ENCODE measurements at places on chromosomes 6 and 20.

DNA sequence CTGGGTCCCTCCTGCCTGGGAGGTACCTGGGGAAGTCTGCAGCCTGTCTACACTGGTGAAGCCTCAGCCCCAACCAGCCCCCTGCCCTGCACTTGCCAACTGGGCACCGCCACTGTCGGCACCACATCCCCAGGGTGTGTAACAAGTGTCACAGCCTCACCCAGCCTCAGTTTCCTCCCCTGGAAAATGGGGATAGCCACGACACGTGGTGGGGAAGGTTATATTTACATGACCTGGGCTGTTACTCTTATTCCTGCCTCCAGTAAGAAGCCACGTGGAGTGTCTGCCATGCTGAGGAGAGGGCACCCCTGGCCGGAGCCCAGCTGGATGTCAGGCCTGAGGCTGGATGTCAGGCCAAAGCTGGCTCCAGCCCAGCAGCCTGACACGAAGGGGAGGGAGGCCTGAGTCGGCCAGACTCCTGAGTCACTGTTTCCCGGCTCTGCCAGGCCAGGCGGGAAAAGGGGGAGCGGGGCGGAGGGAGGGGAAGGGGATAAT is 44.9 kb downstream of the SNAI1 start:
- H3K27me3 ChIP-seq, result no peaks in the 10 kb centered on the region
- H3K4me1 ChIP-seq, result peaks cover 7% of the 10 kb centered on the region
- no peak for DNase-seq
- H3K4me3 ChIP-seq, result no peak overlapping the region

GRCh38 chr6:84691978-84692623 is 72.3 kb downstream of the TBX18 start:
- no peaks in the 10 kb centered on the region for H3K36me3 ChIP-seq
- no peaks in the 10 kb centered on the region for H3K27me3 ChIP-seq
- no peak overlapping the region for H3K27ac ChIP-seq
- no peaks in the 10 kb centered on the region for H3K4me1 ChIP-seq
- no peak overlapping the region for H3K4me3 ChIP-seq
- no peak for DNase-seq

DNA sequence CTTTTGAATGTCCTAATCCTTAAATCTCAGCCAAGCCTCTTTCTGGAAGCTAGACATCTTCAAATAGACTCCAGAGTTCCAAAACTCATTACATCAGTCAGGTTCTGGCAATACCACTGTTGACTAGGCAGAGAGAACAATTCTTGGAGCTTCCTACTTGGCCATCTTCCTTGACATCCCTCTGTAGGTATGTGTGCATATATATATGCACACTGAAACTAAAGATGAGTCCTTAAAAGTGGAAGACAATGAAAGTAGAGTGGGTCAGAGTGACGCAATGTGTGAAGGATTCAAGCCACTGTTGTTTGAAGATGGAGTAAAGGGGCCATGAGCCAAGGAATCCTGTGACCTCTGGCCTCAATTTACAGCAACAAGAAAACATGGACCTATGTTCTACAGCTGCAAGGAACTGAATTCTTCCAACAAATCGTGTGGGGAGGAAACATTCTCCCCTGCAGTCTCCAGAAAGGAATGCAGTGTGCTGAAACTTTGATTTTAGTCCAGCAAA is 18.7 kb upstream of the DUSP22 start:
- no peaks in the 10 kb centered on the region for H3K4me1 ChIP-seq
- no peak for DNase-seq
- no peak overlapping the region for H3K27ac ChIP-seq
- no peaks in the 10 kb centered on the region for H3K36me3 ChIP-seq
- no peaks in the 10 kb centered on the region for H3K27me3 ChIP-seq

DNA sequence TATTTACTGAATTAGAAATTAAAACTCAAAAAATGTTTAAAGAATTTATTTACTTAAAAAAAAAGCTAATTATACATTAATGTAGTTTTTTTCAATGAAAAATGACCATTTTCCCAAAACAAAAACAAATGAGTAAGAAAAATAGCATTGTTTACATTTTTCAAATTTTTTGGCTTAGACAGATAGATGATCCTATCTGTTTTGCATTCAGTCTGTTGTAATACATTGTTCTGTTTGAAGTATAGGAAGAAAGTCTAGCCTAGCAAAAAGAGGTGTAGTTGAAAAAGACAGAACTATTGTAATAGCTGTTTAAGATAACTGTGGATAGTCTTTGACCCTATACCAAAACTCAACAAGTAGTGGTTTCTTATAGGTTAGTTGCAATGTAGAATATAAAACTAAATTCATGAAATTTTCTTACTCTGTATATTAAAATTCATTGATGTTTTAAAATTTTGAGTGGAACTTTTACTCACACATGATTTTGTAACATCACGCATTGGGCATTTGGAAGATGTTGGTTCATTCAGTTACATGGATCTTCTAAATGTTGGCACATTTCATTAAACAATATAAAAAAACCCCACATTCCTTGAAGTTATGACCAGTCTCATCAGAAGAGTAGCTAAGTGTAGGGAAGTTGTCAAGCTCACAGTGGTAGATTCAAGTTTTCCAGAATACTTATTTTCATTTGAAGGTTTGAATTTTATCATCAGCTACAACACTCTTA is 62.0 kb downstream of the KCNS1 start:
- no peak for DNase-seq
- H3K27me3 ChIP-seq, result no peaks in the 10 kb centered on the region
- no peak overlapping the region for H3K4me3 ChIP-seq
- peaks cover 40% of the 10 kb centered on the region for H3K4me1 ChIP-seq

DNA sequence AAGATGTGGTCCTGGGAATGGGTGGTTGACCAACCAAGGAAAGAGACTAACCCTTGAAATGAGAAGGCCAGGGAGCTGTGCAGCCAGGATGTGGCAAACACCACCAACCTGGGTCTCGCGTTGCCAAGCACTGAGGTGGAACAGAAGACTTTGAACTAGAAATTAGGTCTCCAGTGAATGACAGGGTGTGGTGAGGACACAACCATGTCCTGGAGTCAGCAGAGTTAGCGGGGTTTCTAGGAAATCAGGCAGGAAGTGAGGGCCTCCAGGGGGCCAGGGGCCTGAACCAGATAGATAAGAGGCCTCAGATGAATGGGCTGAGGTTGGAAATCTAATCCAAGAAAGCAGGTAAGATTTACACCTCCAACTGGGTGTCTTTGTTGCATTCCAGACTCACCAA is 353.3 kb upstream of the ARID1B start:
- H3K27me3 ChIP-seq, result no peaks in the 10 kb centered on the region
- no peaks in the 10 kb centered on the region for H3K36me3 ChIP-seq
- H3K27ac ChIP-seq, result no peak overlapping the region

- no peaks in the 10 kb centered on the region for H3K4me1 ChIP-seq
- no peaks in the 10 kb centered on the region for H3K36me3 ChIP-seq
These were observed 44.2 kb upstream of the TBX18 start for GRCh38 chr6:84808491-84809061.

GRCh38 chr6:489762-490161 is 98.2 kb downstream of the IRF4 start:
- H3K4me3 ChIP-seq, result no peak overlapping the region
- no peaks in the 10 kb centered on the region for H3K4me1 ChIP-seq
- no peaks in the 10 kb centered on the region for H3K36me3 ChIP-seq
- H3K27me3 ChIP-seq, result no peaks in the 10 kb centered on the region
- no peak for DNase-seq
- no peak overlapping the region for H3K27ac ChIP-seq

GRCh38 chr6:3937438-3937837 is 88.3 kb downstream of the FAM50B start:
- H3K36me3 ChIP-seq, result no peaks in the 10 kb centered on the region
- H3K4me3 ChIP-seq, result no peak overlapping the region
- H3K27ac ChIP-seq, result no peak overlapping the region
- no peak for DNase-seq

DNA sequence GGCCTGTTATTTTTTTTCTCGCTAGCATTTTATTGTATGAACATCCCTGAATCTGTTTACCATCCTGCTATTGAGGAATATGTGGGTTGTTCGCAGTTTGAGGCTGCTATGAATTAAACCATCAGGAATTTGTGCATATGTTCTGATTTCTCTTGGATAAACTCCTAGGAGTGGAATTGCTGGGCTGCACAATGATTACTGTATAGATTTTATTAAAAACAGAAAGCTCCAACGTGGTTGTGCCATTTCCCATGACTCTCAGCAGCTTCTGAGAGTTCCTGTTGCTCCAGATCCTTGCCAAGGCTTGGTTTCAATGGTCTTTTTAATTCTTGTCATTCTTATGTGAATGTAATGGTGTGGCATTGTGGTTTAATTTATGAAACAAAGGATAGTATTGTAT is 75.1 kb downstream of the EDN3 start:
- H3K4me3 ChIP-seq, result no peak overlapping the region
- no peak for DNase-seq
- peaks cover 48% of the 10 kb centered on the region for H3K27me3 ChIP-seq
- no peaks in the 10 kb centered on the region for H3K36me3 ChIP-seq
- no peak overlapping the region for H3K27ac ChIP-seq
- no peaks in the 10 kb centered on the region for H3K4me1 ChIP-seq

DNA sequence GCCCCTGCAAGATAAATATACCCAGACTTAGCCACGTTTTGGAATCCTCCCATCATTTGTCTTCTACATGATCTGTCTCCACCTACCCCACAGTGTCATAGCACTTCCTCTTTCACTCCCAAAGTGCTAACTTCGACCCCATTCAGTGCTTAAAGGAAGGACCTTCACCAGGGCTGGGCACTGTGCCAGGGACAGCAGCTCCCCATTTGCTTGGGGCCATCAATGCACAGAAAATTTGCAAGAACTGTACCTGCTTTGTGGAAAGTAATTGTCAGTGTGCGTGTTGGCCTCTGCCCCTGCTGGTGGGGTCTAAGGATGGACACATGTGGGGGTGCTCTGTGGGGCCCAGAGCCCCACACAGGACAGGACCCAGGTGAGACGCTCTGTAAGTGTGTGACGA is 5.2 kb upstream of the BPIFA2 start:
- peaks cover 22% of the 10 kb centered on the region for H3K4me1 ChIP-seq
- H3K27me3 ChIP-seq, result peaks cover 14% of the 10 kb centered on the region
- H3K36me3 ChIP-seq, result no peaks in the 10 kb centered on the region
- H3K27ac ChIP-seq, result no peak overlapping the region
- H3K4me3 ChIP-seq, result no peak overlapping the region

DNA sequence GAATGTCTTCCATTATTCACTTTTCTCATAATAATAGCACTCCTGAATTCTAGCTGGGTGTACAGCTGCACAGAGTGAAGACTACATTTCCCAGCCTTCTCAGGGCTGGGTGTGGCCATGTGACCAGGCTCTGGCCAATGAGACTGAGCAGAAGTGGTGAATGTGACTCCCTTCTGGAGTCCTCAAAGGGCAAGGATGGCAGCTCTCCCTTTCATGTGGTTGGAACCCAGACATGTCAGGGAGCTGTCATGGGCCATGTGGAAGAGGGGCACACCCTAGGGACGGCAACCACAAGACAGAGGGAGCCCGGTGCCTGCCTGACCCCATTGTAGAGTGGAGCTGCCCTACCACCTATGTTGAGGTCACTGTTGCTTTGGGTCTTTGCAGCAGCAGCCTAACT is 312.8 kb upstream of the SULF2 start:
- DNase-seq, result peak; percentile 8
- H3K27me3 ChIP-seq, result peaks cover 3% of the 10 kb centered on the region
- no peak overlapping the region for H3K4me3 ChIP-seq
- no peaks in the 10 kb centered on the region for H3K36me3 ChIP-seq

GRCh38 chr6:46927066-46927465 is 5.3 kb upstream of the ADGRF5 start:
- no peaks in the 10 kb centered on the region for H3K36me3 ChIP-seq
- no peak overlapping the region for H3K27ac ChIP-seq
- H3K4me3 ChIP-seq, result no peak overlapping the region
- no peaks in the 10 kb centered on the region for H3K4me1 ChIP-seq

DNA sequence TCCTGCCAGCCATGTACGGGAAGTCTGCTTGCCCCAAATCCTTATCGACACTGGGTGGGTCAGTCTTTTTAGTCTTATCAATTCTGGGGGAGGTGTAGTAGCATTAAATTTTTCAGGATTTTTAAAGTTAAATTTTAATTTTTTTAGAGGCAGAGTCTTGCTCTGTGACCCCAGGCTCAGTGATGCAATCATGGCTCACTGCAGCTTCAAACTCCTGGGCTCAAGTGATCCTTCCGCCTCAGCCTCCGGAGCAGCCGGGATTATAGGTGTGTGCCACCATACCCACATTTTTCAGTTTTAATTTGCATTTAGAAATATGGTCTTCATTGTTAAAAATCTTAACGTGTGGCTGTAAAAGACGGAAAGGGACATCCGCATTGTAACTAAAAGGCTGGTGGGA is 51.9 kb downstream of the BANF2 start:
- no peak overlapping the region for H3K27ac ChIP-seq
- no peaks in the 10 kb centered on the region for H3K27me3 ChIP-seq
- no peak for DNase-seq
- peaks cover 8% of the 10 kb centered on the region for H3K4me1 ChIP-seq

- peaks cover 17% of the 10 kb centered on the region for H3K4me1 ChIP-seq
- no peaks in the 10 kb centered on the region for H3K36me3 ChIP-seq
- peak overlapping the region; percentile 85 for H3K27ac ChIP-seq
- DNase-seq, result no peak
- no peaks in the 10 kb centered on the region for H3K27me3 ChIP-seq
These were observed 990 bp upstream of the TRAF3IP2 start for GRCh38 chr6:111606620-111607115.

- no peaks in the 10 kb centered on the region for H3K36me3 ChIP-seq
- no peaks in the 10 kb centered on the region for H3K27me3 ChIP-seq
- no peak for DNase-seq
- no peak overlapping the region for H3K4me3 ChIP-seq
- no peak overlapping the region for H3K27ac ChIP-seq
These were observed 438.1 kb downstream of the HACE1 start for GRCh38 chr6:104421650-104422049.

DNA sequence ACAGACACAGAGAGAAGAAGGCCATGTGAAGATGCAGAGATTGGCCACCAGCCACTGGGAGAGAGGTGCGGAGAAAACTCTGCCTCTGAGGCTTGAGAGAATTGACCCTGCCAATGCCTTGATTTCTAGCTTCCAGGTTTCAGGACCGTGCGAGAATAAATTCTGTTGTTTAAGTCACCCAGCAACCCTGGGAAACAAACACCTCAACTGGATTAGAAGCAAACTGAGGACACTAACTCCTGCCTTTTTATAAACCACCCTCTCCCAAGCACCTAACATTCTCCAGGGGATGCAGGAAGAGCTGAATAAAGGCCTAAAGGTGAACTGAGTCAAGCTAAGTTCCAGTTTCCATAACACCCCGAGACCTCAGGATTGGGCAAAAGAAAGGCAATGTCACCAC is 136.1 kb downstream of the ANKRD60 start:
- DNase-seq, result no peak
- no peak overlapping the region for H3K27ac ChIP-seq
- peaks cover 31% of the 10 kb centered on the region for H3K27me3 ChIP-seq
- H3K4me3 ChIP-seq, result no peak overlapping the region

- no peak overlapping the region for H3K27ac ChIP-seq
- H3K27me3 ChIP-seq, result no peaks in the 10 kb centered on the region
- H3K4me1 ChIP-seq, result no peaks in the 10 kb centered on the region
- no peaks in the 10 kb centered on the region for H3K36me3 ChIP-seq
These were observed 111.6 kb downstream of the ERMARD start for GRCh38 chr6:169862892-169863525.

Measured in HCT116 (cell line).